ENCODE measurements at places on chromosomes 4 and X.

DNA sequence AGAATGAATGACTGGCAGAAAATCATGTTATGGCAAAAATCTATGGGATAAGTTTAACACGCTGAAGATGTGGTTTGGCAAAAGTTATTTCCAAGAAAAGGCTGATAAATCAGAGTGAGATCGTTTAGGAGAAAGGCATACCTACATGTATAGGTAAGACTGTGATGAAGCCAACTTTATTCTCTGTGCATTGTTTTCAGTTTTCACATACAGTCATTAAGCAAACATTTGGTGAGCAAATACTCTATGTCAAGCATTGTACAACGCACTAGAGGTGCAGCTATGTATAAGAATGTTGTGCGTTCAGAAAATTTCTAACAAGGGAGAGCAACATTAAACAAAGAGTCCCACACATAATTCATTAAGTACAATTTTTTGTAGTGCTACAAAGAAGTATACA is 121.7 kb downstream of the TEX13A start:
- no peak for DNase-seq

- no peak for DNase-seq
Observed at GRCh38 chr4:28443801-28444412, 1583.3 kb downstream of the STIM2 start.

DNA sequence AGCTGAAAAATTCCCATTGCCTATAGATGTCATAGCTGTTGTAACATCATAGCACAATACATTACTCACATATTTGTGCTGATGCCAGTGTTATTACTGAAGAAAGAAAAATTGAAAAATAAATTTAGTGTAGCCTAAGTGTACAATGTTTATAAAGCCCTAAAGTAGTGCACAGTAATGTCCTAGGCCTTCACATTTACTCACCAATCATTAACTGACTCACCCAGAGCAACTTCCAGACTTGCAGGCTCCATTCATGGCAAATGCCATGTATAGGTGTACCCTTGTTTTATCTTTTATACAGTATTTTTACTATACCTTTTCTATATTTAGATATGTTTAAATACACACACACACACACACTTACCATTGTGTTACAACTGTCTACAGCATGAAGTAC is 265.4 kb upstream of the MAGEB18 start:
- no peak for DNase-seq

- no peak for DNase-seq
Observed at GRCh38 chr4:7871356-7871755, 68.3 kb downstream of the AFAP1 start.

GRCh38 chr4:160142579-160142978 is 1039.7 kb downstream of the RAPGEF2 start:
- no peak for DNase-seq

DNA sequence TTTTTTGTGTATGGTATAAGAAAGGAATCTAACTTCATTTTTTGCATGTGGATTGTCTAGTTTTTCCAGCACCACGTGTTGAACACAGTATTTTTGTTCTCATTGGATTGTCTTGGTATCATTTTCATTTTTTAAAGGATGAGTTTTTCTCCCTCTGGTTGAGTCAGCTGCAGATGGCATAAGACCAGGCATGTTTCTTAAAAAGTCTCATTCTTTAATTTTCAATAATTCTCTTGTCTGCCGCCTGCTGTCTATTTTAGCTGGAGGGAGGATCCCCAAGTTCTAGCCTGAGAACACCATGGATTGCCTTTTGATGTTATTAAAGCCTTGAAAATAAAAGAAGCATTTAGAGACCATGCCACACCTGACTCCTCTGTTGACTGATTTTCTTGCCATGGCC is 263.8 kb downstream of the ARHGAP24 start:
- DNase-seq = no peak

DNA sequence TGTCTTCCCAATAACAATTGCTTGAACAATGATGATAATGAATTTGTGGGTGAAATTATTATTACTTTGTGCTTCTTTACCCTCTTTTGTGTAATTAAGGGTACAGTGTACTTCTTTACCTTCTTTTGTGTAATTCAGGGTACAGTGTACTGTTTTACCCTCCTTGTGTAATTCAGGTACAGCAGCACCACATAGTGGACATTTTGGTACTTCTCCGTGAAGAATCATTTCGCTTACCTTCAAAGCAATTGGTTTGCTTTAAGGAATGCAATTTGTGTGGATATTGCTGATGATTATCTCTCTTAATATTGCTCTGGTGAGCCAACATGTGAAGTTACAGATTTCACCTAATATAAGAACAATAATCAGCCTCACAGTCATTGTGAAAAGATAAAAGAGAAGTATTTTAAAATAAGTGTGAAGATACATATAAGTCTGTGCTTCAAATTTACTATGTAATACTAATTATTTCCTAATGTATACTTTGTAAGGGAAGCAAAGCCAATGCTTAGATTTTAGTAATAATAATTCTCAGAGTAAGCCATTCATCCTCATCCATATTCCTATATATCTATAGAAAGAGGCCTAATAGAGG is 27.2 kb upstream of the SEC24B start:
- DNase-seq = no peak

- no peak for DNase-seq
Observed at GRCh38 chrX:153340111-153340510, 6.2 kb downstream of the ZNF275 start.

- DNase-seq = no peak
Observed at GRCh38 chr4:5863461-5864113, 29.3 kb downstream of the CRMP1 start.

DNA sequence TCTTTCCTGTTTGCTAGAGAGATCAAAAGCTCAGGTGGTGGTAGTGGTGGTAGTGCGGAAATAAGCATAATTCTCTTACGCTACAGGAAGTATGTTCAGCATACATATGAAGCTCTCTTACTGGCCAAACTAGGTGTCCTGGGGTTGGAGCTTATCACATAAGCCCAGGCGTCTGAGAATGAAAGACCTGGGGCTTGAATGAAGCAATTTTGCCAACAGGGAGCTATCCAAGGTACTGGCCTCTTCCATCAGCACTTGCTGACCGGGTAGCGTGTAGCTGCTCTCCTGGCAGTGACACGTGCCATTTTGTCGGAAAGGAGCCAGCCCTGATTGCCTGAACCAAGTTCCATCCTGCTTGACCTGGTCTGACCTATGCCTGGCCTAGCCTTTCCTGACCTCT is 65.9 kb upstream of the HPF1 start:
- DNase-seq = no peak

GRCh38 chr4:152559641-152560040 is 23.7 kb upstream of the FBXW7 start:
- DNase-seq = no peak

GRCh38 chrX:111886678-111887077 is 10.7 kb downstream of the TRPC5OS start:
- no peak for DNase-seq

DNA sequence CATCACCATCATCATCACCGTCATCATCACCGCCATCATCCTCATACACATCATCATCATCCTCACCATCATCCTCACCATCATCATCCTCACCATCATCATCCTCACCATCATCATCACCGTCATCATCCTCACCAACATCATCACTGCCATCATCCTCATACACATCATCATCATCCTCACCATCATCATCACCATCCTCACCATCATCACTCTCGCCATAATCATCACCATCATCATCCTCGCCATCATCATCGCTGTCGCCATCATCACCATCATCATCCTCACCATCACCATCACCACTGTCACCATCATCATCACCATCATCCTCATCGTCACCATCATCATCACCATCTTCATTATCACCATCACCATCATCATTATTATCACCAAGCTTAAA is 19.8 kb upstream of the DHRSX start:
- DNase-seq = no peak

DNA sequence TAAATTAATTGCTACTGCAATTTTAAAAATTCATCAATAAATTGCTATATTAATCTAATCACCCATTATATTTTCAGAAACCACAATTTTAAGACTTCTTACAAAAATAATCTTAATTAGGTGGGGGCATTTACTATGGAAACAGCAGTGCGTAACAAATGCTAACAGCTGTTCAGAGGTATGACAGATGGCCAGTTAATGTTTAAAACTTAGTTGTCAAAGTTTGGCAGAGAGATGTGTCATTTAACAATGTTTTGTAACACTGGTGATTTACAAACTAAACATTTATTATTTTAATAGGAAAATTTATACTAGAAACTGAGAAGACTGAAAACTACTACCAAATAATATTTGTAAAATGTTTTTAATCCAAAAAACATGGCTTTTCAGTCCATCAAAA is 85.2 kb upstream of the GPR34 start:
- DNase-seq = no peak

DNA sequence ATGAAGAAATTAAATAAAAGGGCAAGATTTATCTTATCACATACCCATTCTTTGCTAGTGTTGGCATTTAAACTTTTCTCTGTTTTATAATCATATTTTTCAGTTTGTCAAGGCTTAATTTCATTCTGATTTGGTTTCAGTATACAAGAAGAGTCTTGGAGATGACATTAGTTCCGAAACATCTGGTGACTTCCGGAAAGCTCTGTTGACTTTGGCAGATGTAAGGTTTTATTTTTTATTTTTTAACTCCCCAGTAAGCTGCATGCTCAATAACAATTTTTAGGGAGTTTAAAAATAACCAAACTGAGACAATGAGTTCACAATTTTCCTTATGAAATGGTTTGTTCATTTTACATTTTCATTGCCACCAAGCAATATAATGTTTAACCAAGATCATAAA is 39.8 kb downstream of the ANXA3 start:
- no peak for DNase-seq

DNA sequence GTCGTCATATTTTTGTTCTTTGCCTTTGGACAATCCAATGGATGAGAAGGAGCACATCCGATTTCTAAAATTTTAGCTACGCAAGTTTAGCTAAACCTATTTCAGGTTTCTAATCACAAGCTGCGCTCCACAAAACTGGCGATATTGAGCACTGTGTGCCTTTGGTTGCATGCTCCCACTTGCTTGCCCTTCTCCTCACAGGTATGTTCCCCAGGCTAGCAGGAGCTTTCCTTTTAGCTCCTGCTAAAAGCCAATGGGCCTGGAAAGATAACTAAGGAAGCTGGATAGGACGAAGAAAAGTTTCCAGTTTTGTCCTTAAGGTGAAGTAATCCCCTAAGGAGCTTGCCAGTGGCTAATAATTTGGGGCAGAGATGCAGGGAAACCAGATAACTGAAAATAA is 975.2 kb downstream of the FSTL5 start:
- DNase-seq = no peak

DNA sequence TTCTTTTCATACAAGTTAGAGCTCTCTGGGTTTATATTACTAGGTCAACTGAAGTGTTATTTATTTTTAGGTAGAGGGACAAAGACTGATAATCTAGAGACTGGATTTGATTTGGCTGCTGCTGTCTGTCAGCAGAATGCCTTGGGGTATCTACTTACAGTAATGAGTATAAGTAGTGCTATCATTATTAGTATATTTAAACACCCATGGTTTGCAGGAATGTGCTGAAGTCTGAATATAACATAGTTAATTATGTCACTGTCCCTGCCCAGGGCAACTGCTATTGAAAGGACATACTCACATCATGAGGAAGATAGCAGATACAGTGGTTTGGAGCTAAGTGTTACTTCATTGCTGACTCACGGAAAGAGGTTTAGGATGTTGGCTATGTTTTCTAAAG is 76.2 kb downstream of the PRRG1 start:
- no peak for DNase-seq

DNA sequence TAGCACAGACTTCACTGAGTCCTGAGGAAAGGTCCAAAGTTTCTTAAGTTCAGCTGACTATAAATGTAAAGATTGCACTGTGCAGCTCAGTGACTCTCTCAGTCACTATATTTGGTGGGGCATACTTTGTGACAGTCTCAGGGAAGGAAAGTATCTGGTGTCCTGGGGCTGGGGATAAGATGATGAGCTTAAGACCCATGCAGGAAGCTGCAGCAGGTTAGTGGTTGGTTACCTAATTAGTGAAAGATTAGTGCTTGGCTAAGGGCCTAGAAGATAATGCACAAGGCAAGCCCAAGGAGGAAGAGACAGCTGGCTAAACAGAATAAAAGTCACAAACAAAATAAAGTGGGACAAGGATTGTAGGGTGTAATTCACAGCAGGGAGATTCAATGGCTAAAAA is 25.4 kb upstream of the SLITRK4 start:
- DNase-seq = no peak

DNA sequence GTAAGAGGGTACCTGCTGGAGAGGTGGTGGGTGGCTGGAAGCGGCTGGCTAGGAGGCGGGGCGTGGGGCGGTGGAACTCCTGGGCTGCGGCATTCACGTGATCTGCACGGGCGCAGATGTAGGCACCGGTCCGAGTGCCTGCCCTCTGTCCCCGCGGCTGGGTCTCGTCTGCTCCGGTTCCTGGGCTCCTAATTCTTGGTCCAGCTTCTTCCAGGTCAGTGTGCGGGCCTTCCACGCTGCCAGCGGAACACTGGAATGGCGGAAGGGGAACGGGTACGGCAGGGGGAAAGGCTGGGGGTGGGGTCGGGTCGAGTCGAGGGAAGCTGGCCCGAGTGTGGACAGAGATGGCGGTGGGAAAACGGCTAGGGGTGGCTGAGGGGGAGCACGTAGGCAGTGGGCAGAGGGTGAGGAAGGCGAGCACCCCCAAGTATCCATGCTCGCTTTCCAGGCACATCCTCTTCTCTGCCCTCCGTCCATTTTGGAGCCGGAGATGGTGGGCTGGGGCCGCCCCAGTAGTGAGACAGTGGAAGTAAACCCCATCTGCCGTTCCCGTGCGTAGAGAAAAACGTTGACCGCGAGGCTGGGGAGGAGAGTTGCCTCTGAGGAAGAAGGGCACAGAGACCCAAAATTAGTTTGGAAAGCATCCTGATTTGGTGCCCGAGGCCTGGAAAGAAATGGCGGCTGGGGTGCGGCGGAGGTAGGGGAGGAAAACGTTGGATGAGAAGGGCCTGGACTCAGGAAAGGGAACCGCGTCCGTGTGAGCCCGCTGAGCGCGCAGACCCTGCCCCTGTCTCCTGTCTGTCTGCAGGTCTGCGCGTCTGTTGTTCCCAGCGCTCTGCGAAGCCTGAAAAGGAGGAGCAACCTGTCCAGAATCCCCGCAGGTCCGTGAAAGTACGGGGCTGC is at the start of gene TCEAL4:
Gene TCEAL4, plus strand, starts transcription at position 105 of the 903 bp plus-strand sequence. CDS start 1,161 bp downstream, outside the sequence.
- DNase-seq = no peak

DNA sequence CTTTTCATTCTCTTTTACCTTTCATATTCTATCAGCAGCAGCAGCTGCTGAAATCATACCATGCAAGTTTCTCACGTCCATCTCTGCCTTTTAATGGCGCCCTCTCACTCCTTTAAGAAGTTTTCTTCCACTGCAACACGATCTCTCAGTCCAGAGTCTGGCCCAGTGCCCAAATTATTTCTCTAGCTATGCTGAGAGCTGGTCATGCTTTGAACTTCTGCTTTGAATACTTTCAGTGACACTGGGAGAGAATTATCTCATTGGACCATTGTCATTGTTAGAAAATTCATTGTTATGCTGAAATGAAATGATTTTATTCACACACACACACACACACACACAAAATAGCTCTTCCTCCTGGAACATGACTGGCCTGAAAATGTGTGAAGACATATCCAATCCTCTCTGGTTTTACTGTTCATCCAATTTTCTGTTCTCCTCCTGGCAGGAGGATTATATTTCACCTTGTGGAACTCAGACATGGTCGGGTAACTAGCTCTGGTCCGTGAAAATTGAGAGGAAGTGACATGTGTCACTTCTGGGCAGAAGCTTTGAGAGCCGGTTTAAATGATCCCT is 1.3 kb upstream of the PDHA1 start:
- no peak for DNase-seq

- DNase-seq = no peak
Observed at GRCh38 chr4:128782076-128782715, 27.3 kb upstream of the JADE1 start.
